ENCODE measurements at places on chromosomes 7 and 10.

- no peak for DNase-seq
Observed at GRCh38 chr10:48498940-48499510, 105.8 kb downstream of the ARHGAP22 start.

GRCh38 chr10:27449571-27449970, 54.5 kb upstream of the RAB18 start:
- no peak for DNase-seq

- no peak for DNase-seq
Observed at GRCh38 chr7:5827755-5828154, 46.3 kb upstream of the RNF216 start.

GRCh38 chr7:158399762-158400161, 187.9 kb downstream of the PTPRN2 start:
- no peak for DNase-seq

- no peak for DNase-seq
Observed at GRCh38 chr7:137978464-137979237, 23.2 kb downstream of the CREB3L2 start.

DNA sequence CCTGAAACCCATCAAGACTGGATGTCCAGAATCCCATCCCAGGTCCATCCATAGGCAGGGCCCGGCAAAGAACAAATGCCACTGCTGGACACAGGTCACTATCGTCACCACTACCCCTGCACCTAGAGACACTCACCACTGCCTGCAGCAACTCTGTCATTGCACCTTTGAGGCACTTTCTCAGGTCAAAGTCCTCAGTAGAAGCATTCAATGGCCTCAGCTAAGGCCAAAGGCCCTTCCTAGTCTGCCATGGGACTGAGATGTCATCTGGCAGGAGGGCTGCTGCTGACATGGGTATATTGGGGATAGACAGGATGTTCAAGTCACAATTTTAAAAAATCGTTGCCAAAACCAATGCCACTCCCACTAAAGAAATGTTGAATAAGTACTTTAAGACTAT, 58.7 kb downstream of the GPAM start:
- DNase-seq, result no peak

DNA sequence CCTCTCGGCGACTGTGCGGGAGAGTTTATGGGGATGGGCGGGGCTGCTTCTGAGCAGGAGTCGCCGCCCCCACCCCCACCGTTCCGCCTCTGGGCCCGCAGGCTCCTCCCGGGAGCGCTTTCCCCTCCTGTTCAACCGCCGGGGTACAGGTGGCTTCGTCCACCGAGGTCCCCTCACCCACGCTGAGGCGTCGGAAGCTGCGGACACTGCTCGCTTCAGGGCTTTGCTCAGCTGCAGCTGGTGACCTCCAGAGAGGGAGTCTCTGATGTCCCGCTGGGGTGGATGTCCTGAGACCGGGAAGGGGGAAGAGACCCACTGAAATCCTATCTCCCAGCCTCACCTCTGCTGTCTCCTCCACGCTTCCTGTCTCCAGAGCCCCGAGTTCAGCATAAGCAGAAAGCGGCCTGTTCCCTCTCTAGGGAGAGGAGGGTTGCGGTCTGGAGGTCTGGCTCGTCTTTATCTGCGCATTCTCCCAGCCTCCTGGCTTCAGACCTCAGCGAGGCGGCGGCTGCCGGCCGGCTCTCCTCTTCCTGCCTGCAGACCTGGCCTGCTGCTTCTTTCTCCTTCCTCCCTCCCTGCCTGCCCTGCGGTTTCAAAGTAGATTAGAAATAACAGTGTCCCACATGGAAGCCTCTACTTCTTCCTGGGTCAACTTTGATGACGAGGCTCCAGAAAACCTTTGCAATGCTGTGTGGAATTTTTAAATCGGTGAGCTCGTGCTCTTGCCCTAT, 1.8 kb downstream of the CYP2E1 start:
- no peak for DNase-seq

GRCh38 chr10:70265032-70265689, 18.6 kb downstream of the NPFFR1 start:
- DNase-seq, result peak; percentile 40

GRCh38 chr10:21602313-21602712, 68.3 kb downstream of the MLLT10 start:
- no peak for DNase-seq

GRCh38 chr7:17333221-17333620, 34.8 kb downstream of the AHR start:
- DNase-seq, result no peak

DNA sequence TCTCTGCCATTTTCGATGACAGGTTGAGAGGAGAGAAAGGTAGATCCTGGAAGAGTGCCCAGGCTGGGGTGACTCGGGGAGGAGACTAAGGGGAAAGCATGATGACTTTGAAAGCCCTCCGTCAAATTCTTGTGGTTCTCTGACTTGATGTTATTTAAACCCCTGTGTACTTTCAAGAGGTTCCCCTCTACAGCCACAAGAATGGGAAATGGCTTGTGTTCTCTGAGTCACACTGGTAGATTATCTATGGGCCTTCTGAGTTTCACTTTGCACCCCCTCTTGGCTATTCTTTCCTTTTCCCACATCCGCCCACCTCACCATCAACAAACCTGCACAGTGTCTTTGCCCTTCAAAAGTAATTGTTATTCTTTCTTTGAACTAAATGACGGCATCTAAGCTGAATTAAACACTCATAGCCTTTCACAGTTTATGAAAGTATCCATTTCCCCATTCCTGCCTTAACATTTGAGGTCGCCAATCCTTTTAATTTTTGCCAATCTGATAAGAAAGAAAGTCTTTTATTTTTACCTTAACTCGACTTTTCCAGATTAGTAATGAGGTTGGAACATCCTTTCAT, 24.1 kb downstream of the PRF1 start:
- no peak for DNase-seq

DNA sequence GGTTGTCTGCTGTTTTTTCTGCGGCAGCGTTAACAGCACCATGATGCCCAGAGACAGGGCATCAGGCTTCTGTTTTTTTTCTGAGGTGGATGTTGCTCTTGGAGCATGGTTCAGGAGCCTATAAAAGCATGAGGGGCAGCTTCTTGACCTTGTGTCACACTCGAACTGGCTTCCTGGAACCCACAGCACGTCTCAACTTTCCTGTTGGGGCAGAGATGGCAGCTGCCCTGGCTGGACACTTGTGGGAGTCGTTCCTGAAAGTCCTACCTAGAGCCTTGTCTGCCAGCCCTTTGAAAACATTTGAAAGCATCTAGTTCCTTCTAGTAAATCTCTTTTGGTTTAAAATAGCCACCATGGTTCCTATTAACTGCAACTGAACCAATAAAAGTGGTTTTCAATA, 28.9 kb upstream of the PRKAG2 start:
- no peak for DNase-seq

- no peak for DNase-seq
Observed at GRCh38 chr7:78398576-78398975, 600.0 kb downstream of the PHTF2 start.
